ENCODE measurements at places on chromosomes 5 and 9.

DNA sequence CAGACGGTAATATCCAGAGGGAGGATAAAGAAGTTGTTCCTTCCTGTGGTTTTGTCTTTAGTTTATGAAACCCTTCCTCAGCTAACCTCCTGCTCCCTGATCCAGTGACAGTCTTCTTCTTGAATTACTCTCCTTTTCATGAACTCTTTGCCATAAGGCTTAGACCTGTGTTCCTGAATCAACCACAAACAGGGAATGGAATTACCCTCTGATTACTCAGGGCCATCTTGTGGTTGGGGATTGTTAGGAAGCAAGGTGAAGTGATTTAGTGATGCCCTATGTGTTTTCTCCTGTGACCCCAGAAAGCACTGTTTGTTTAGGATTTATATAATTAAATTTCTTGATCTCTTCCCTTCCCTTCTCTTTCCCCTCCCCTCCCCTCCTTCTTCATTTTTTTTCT lies 409.1 kb downstream of the TAF11L14 start:
- no peak for DNase-seq

GRCh38 chr9:16652582-16652981 lies 217.9 kb downstream of the BNC2 start:
- DNase-seq, result no peak

GRCh38 chr5:40332970-40333369 lies 346.7 kb upstream of the PTGER4 start:
- DNase-seq, result no peak

DNA sequence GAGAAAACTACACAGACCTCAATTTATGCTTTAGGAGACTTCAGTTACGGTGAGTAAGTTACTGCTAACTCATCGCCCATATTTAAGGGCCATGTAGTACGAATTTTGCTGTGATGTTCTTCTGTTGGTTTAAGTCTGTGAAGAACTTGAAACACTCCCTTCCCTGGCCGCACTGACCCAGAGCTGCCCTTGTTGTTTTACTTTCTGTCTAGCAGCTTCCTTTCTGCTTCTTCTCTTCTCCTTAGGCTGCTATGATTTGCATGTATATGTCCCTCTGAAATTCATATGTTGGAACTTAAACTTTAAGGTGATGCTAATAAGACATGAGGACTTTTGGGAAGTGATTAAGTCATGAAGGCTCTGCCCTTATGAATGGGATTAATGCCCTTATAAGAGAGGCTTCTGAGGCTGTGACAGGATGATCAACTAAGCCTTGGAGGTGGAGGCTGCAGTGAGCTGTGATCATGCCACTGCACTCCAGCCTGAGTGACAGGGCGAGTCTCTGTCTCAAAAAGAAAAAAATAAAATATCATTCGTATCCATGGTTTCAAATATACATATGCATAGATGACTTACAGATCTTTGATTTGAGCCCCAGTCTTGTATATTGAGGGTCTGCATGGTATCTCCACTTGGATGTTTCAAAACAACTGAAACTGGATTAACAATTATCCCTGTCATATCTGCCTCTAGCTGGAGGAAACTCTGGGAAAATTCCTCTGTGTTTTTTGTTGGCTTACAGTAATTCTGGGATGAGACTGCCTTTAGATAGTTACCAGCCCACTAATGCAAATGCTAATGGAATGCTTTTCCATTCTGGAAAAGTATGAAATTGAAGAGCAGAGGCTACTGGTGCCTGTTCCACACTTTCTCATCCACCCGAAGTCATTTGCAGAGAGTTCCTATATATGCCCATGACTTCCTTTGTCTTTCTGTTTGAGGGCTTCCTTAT lies 263.4 kb upstream of the ACTBL2 start:
- DNase-seq, result no peak

- no peak for DNase-seq
These were observed 9.7 kb downstream of the RNF44 start for GRCh38 chr5:176527246-176528222.

GRCh38 chr9:88737031-88737430 lies 202.1 kb downstream of the NXNL2 start:
- no peak for DNase-seq

GRCh38 chr9:18489861-18490260 lies 15.9 kb downstream of the ADAMTSL1 start:
- no peak for DNase-seq

- no peak for DNase-seq
These were observed 92.3 kb downstream of the HSD17B3 start for GRCh38 chr9:96209407-96210271.

- DNase-seq, result peak; percentile 32
These were observed 567.4 kb downstream of the PRR16 start for GRCh38 chr5:121031491-121031890.
